Activated CD4-positive, alpha-beta T cell treated with anti-CD3 and anti-CD28 coated beads, Interleukin-2, Interleukin-4, amounts not matched to agents 100 ng/mL and 50 ng/mL, durations not matched to agents 16 hours and 8 hours (primary cell): ENCODE measurements at places on chromosomes 1 and 21.

DNA sequence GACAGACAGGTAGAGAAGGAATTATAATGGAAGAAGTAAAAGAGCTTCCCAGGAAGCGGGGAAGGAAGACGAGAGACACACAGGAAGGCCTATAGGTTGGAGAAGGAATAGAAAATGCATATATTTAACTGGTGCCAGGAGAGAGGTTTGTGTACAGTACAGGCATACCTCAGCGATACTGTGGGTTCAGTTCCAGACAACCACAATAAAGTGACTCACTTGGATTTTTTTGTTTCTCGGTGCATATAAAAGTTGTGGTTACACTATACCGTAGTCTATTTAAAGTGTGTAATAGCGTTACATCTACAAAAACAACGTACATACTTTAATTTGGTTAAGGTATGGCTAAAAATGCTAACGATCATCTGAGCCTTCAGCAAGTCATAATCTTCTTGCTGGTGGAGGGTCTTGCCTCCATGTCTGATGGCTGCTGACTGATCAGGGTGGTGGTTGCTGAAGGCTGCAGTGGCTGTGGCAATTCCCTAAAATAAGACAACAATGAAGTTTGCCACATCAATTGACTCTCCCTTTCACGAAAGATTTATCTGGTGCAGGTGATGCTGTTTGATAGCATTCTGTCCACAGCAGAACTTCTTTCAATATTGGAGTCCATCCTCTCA is 16.0 kb downstream of the YARS1 start:
- DNase-seq: peak; percentile 64

GRCh38 chr1:107941531-107941930 is 23.4 kb downstream of the VAV3 start:
- DNase-seq: no peak

- DNase-seq: no peak
These were observed 5.5 kb upstream of the ANKRD65 start for GRCh38 chr1:1426496-1427105.

GRCh38 chr1:244311784-244312532 is 139.8 kb downstream of the ADSS2 start:
- DNase-seq: no peak

GRCh38 chr1:33866281-33866680 is 2.4 kb downstream of the HMGB4 start:
- no peak for DNase-seq

- no peak for DNase-seq
These were observed 170.2 kb downstream of the PLPP3 start for GRCh38 chr1:56409112-56409691.

DNA sequence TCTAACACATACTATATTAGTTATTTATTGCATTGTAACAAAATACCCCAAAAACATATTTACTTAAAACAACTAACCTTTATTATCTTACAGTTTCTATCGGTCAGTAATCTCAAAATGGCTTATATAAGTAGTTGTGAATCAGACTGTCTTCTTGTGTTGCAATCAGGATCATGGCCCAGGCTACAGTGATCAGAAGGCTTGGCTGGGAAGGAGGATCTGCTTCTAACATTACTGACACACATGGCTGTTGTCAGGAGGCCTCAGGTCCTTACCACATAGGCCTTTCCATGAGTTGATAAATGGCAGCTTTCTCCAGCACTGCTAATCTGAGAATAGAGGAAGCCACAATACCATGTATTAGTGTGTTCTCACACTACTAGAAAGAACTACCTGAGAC is 33.7 kb downstream of the CFH start:
- no peak for DNase-seq

- peak; percentile 72 for DNase-seq
These were observed 5.7 kb downstream of the TPM3 start for GRCh38 chr1:154186177-154186576.

DNA sequence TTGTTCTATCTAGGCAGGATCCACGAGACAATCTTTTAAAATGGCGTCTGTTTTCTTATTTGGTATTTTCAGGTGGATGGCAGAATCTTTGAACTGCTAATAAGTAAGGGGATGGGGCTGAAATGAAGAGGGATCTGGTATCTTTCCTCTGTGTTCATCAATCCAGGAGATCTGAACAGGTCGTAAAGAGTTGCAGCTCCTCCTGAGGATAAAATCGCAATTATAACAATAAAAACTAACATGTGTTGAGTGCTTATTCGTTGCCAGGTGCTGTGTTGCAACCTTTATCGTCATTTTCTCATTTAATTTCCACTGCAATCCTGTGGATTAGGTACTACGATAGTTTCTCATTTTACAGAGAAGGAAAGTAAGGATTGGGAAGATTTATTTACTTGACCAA is 134.6 kb upstream of the DPYD start:
- no peak for DNase-seq

DNA sequence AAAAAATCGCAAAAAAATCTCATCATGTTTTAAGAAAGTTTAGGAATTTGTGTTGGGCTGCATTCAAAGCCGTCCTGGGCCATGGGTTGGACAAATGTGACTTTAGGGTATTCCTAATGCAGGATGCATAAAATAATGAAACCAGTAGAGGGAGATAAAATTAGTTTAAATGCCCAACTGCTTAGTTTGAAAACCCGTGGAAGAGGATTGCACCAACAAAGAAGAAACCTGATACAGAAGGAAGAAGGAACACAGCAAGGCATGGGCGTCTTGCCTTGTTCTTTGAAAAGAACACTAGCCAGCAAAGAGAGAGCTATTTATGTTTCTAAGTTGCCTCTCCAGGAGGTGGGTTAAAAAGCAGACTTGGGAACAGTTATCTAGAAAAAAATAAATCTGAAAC is 37.9 kb downstream of the WDR3 start:
- no peak for DNase-seq

GRCh38 chr21:37273911-37274690 is 7.0 kb upstream of the VPS26C start:
- no peak for DNase-seq

DNA sequence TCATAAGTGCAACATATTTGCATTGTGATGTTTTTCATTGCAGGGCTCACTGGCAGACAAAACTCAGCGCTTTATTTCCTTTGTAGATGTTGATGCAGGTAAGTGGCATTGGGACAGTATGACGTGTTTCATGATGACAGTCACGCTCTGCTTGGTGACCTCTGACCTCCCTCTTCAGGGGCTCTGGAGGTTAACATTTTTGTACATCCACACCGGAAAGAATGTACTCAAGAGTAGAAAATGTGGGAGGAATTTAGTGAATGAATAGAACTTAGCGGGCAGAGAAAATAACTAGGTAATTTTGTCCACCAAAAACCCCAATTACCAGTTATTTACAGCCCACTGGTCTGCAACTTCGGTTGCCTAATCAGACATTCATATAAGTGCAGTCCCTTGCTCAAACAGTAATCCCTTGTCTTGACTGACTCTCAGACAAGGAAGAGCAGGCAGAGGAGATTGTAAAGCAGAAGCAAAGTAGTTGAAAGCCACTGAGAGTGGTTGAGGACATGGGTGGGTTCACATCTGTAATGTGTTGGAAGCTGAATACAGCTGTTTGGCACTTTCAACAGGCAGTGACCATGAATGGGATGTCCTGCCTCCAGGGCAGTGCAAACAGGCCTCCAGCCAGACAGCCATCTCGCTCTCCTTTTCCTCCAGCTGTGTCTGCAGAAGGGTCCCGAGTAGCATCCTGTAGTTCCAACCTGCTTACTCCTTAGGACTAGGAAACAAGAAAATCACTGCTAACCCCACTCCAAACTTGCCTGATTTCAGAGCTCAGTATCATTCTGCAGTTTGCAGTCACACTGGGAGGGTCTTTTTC is 188.9 kb downstream of the NRIP1 start:
- DNase-seq: no peak

GRCh38 chr1:153728305-153729066 is 636 bp downstream of the INTS3 start:
- peak; percentile 24 for DNase-seq

DNA sequence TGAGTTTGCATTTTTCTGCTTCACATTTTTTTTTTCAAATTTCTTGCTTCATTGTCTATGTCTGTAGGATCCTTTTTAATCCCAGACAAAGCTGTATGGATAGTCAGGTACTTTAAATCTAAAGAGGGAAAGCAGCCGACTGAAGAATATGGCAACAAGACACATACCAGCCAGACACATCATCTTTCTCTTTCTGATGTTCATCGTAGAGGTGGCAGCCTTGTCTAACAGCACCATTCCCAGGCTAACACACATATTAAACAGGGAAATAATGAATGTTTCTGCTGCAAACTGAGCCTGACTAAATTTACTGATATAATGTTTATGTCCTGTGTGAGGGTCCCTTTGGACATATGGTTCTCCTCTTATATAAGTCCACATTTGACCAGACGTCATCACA is 3.7 kb upstream of the TEKT2 start:
- no peak for DNase-seq

DNA sequence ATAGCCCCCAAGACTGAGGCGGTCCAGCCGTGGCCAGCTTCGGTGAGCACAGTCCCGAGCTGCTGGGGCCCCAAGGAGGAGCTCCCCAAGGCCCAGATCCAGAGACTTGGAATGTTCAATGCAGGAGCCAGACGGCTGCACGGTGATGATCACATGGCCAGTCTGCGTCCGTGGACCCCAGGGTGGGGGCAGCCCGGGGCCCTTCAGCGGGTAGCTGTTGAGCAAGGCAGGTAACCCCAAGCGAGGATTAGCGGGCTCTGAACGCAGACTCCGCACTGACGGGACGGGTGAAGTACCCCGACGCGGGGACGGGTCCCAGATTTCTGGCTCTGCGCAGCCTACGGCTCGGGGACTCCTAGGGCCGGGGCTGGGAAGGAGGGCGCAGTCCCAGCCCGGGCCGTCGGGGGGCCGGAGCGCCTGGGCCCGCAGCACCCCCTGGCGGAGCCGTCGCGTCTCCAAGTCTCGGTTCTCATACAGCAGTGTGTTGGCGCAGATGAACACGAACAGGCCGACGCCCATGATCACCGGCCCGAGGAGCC is 2.7 kb downstream of the TMEM200B start:
- DNase-seq: peak; percentile 68

- DNase-seq: peak; percentile 80
These were observed 2.8 kb upstream of the C1orf162 start for GRCh38 chr1:111471012-111471411.

DNA sequence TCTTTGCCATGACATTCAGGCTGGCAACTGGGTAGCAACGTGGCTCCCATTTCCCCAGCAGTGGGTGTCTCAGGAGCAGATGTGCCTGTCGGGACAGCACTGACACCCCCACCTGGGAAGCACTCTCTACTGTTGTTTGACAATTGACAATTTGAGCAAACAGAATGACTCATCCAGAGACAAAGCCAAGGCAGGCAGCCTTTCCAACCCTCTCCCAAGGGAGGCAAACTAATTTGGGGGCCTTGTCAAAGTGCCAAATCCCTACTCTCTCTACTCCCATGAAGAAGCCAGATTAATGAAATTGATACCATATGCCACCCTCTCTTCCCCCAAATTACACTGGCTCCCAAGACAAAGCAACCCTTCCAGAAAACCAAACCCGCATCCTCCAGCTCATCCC is 65.6 kb downstream of the GRIK3 start:
- no peak for DNase-seq

DNA sequence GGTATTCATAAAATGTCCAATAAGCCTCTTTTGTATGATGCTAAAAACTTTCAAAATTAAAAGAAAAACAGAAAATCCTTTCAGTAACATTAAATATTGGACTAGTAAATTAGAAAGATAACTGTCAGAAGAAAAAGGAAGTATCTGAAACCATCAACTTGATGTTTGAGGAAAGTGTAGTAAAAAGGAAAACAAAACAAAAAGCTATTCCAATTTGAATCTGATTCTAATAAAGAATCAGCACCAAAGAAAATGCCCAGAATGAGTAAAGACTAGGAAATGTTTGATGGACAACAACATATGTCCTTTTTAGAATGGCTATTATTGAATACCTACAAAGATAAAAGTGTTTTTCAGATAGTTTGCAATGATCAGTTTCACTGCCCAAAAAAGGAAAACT is 79.9 kb upstream of the RBM34 start:
- DNase-seq: no peak

DNA sequence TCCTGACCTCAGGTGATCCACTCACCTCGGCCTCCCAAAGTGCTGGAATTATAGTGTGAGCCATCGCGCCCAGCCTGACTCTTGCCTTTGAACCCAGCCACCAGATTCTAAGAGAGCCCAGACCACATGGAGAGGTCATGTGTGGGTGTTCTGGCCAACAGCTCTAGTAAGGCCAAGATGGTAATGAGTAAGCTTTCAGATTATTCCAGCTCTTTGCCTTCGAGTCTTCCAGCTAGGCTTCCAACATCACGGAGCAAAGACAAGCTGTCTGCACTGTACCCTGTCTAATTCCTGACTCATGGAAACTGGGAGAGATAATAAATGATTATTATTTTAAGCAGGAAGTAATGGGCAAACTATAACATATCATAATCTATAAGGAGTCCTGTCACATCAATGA is 14.8 kb upstream of the ZFP69B start:
- no peak for DNase-seq

DNA sequence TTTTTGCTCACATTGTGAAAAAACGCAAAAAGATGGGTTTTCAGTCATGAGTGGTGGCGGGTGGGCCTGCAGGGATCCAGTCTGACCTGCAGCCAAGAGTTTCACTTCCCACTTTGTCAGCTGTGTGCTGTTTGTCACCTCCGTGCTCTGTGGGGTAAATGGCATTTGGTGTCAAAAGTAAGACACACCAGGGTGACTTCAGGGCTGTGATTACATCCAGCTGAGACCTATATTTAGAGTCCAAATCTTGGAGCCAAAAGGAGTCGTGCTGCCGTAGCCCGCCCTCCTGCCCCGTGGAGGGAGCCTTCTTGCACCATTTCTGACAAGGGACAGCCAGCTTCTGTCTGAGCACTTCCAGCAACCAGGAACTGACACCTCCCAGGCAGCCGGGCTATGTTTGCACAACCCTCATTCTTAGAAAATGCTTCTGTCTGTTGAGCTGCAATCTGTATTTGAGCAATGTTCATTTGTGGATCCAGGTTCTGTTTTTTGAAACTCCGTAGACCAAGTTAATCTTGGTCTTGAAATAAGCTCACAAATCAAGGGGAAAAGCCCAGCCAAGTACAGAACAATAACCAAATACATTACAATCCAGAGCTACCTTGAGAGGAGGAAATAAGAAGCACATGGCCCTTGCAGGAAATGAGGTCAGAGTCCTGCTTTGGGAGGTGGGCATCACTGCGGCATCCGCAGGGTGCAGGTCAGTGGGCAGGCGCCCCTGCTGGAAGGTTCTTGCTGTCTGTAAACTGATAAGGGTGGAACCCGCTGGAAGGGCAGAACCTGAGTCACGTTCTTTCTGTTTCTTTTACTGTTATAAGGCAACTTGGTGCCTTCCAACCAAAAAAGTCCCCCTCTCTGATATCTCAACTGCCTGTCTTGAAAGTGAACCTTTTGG is 14.4 kb downstream of the ABCG1 start:
- DNase-seq: peak; percentile 79
